ENCODE measurements at places on chromosomes 16 and 17.

- no peak for DNase-seq
Observed at GRCh38 chr17:4357030-4357628, 9.3 kb downstream of the UBE2G1 start.

DNA sequence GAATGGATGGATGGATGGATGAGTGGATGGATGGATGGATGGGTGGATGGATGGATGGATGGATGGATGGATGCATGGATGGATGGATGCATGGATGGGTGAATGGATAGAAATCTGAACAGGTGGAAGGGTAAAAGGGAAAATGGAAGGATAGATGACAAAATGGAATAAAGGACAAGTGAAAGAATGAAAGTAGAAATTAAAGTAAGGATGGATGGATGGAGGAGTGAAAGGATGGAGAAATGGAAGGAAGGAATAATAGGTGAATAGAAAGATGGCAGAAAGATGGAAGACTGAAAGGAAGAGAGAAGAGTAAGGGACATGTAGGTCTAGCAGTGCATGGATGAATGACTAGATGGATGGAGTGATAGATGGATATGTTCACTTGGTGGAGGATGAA lies 29.9 kb downstream of the VWA3A start:
- DNase-seq, result no peak

DNA sequence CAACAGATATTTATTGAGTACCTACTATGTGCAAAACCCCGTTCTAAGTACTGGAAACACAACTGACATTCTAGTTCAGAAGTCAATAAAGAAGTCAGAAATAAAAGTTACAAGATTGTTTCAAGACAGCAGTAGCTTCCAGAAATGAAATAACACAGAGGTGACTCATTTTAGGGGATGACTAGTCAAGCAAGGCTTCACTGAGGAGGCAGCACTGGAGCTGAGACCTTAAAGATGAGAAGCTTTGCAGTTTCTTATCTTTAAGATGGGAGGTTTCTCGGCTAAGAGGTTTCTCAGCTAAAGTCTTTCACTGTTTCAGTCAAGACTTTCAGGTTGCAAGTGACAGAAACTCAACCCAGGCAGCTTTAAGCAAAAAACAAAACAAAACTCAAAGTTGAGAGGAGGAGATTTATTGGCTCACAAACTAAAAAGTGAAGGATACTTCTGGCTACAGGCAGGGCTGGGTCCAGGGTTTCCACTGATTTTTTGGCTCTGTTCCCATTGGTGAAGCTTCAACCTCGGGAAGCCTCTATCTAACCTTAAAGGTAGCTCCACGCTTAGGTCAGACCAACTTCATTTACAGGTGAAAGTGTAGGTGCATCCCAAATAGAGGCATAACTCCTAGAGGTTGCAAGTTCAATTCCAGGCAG lies 7.4 kb upstream of the MMP2 start:
- no peak for DNase-seq

- no peak for DNase-seq
Observed at GRCh38 chr17:9468532-9468931, 107.1 kb downstream of the STX8 start.

GRCh38 chr17:82678265-82678891 lies 20.1 kb downstream of the RAB40B start:
- no peak for DNase-seq

All from hindlimb muscle (tissue), 1 donor.